GM04504 (cell line): ENCODE measurements at places on chromosomes 12 and 14.

DNA sequence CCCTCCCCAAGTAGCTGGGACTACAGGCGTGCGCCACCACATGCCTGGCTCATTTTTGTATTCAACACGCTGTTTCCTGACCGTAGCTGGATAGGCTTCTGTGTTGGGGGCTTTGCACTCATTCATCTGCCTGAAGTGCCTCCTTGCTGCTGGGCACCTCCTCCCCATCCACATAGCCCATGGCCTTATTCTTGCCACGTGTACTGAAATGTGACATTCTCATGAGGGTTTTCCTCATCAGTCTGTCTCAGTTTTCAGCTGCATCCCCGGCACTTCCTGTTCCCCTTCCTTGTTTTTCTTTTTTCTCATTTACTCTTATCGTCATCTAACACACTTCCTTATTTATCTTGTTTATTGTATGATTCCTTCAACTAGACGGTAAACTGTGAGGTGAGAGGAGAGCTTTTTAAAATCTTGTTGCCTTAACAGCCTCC is 36.6 kb downstream of the RCOR1 start:
- DNase-seq, result no peak

DNA sequence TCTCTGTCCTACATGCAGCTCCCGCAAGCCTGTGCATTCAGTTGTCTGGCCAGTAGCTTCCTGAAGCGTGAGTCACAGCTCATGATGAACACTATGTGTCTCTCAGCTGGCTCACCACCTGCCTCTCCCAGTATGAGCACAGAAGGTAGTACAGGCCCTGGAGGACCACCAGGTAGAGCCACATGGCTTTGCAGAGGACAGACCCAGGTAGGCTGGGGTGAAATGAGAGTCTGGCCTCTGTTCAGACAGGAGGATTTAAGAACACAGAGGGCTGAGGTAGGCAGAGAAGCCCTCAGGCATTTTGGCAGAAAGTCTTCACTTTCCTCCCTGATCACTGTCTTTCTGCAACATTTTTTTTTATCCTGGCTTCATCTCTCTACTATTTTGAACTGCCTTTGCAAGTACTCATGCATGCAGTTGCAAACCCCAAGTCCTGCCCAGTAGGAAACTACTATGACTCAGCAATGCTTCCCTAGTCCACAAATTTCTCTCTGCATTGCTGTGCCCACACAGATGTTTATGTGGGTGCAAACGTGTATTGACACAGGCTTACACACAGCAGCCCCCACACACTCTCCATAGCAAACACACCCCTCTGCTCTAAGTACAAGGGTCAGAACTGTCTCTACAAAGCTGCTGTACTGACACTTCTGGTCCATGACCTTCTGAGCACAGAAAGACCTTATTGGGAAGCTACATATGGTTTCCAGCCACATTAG is 7.2 kb upstream of the SDR9C7 start:
- peak; percentile 27 for DNase-seq

DNA sequence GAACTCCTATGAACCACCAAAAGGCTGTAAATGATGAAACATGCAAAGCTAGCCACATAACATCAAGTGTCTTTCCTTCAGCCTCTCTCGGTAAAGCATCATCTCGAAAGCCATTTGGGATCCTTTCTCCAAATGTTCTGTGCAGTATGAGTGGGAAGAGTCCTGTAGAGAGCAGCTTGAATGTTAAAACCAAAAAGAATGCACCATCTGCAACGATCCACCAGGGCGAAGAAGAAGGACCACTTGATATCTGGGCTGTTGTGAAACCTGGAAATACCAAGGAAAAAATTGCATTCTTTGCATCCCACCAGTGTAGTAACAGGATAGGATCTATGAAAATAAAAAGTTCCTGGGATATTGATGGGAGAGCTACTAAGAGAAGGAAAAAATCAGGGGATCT is 61.2 kb downstream of the ATG14 start:
- no peak for DNase-seq

DNA sequence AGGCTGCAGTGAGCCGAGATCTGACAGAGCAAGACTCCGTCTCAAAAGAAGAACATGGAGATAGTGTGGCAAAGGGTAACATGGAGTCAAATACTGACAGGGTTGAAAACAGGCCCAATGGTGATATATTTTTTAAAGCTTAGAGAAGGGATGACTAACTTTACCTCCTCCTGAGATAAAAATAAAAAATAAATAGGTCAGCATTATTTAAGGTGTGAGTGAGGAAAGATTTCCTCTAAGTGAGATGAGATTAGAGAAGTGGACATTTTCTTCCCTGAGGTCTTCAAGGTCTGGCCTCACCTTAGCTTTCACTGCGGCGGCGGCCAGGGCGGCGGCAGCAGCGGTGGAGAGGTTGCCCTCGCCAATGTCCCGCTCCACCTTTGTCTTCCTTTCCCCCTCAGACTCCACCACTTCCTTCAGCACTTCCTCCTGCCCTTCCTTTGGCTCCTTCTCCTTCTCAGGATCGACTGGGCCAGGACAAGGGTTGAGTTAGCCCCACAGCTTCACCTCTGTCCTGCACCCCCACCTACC is 11.1 kb downstream of the MYL6 start:
- no peak for DNase-seq

GRCh38 chr12:16607906-16608775 is 2.2 kb upstream of the LMO3 start:
- no peak for DNase-seq

GRCh38 chr12:2016862-2017545 is 12.7 kb upstream of the DCP1B start:
- DNase-seq, result no peak

DNA sequence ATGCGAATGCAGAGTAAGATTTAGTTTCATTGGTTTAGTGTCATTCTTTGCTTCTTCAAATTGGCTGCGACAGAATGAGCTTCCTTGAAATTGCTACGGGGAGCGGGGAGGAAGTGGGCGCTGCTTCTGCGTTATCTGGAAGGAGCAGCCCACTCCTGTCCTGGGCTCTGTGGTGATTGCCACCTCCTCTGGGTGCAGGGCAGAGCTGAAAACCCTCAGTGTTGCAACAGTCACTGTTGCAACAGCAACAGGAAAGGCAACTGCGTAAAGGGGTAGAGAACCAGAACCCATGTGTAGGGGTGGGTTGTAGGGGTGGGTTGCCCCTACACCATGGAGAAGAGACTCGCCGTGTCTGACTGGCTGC is 57.7 kb downstream of the MAX start:
- no peak for DNase-seq

GRCh38 chr12:224330-224729 is 10.4 kb upstream of the SLC6A12 start:
- DNase-seq, result no peak

DNA sequence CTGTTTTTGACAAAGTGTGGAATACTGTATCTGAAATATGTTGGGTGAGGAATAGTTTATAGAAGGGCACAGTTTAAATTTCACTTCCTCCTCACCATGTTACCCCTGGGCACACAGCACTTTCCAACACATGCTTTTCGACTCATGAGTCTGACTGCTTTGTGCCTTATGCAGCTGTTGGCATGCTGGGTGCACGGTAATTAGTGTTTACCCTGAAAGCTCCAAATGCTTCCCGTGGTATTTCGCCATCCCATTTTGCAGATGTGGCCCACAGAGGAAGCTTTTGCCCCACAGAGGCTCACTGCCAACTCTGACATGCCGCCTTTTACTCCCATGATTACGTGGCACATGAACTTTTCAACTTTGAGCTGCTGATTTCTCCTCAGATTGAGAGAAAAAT is 168.6 kb downstream of the PRKCH start:
- no peak for DNase-seq

DNA sequence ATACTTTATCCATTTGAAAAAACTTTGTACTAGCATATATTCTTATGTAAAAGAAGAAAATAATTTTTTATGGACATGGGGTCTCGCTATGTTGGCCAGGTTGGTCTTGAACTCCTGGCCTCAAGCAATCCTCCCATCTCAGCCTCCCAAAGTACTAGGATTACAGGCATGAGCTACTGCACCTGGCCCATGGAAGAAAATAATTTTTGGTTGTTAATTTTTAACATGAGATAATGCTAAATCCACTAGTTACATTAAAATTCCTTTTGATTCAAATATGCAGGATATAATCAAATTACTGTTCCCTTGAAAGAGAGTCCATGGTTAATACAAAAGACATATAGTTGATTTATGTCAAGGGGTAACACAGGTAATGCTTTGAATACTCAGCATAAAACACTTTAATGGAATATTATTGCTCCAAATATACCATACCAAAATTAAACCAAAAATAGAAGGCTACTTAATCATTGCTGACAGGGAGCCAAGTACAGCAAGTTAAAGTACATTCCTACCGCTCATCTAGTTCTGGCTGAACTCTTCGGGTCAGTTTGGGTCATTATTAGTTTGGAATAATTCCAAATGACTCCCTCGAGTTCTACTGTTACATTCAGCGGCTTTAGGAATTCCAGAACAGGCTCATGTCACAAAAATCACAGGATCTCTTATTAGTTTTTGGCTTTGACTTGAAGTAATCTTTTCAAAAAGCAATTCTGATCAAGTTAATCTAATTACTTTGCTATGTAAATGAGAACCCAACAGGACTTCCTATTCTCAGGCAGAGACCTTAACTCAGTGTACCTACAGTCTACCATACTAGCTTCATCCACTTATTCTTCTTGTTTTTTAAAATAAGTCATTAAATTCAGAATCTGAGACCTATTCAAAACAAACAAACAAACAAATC is 6.1 kb downstream of the SOS2 start:
- DNase-seq, result peak; percentile 66

DNA sequence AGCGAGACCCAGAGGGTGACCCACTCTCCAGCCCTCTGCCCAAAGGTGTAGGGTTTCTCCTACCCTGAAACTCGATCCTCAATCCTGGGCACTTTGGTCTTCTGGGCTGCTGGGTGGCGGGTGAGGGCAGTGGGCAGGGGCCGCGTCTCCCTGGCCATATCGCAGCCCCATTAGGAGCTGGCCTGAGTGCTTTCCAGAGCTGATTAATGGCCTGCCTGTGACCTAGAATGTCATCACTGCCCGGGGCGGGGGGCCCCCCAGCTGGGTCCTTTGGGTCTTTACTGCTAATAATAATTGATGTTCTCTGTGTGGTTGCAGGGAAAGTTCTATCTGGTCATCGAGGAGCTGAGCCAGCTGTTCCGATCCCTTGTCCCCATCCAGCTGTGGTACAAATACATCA is 47.8 kb downstream of the HRK start:
- DNase-seq, result no peak

DNA sequence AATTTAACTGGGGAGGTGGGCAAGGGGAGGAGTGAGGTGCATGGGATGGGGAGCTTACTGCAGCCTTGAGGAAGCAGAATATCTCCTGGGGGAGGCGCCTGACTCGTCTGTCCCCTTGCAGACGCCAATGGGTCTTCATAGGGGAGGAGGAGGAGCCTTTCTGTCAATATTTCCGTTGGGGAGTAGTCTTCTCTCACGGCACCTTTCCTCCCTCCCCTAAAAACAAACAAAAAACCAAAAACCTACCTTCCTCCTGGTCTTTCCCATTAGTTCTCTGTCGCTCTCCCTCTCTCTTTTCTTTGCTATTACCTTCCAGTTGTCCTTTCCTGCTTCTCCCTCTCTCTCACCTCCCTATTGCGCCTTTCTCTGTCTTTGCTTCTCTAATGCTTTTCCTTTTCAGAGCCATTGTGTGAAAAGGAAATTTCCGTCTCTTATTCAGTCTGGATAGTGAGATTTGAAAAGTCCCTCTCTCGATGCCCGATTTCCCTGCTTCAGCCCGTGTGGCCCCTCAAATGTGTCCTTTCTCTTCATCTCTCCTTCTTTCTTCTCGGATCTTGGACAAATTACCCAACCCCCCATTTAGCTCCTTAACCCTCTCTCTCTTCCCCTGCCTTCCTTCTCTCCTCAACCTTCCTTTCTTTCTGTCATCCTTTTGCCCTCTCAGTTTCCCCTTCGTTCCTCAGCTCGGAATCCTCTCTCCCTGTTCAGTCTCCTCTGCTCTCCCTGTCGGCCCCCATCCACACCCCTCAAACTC is 5.9 kb downstream of the GPR84 start:
- DNase-seq, result no peak

DNA sequence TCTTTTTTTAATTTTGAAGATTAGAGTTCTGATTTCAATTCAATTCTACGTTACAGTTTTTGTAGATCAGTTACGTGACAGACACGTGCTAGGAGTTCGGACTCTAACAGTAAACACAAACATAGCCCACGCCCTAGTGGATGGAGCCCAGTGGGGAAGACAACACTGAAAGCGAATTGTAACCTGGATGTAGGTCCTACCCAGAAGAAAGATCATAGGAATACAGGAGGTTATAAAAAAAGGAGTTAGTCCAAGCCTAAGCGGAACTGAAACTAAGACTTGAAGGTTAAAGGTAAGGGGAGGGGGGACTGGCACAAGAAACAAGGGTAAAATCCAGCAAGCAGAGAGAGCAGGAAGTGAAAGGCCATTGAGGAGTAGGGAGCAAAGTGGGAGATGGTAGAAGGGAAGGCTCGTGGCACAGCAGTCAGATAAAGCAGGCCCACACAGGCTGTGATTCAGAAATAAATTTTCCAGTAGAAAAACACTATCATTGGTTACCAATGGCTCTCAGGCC is 15.7 kb upstream of the CRY1 start:
- no peak for DNase-seq
